ENCODE measurements at places on chromosomes 7 and 10. TPM values are rescaled to one million over a fixed set of nuclear protein-coding genes. Genes with fewer than 3 reads are reported as not detected.

Gene SRGN
- 169 TPM for polyA plus RNA-seq

Gene MRLN
- polyA plus RNA-seq, result not detected

Gene NKX2-3
- polyA plus RNA-seq, result not detected

Gene SORBS1
- polyA plus RNA-seq, result 6.7 TPM

Gene BTRC
- 4.9 TPM for polyA plus RNA-seq

Gene OR6B1
- polyA plus RNA-seq, result not detected

DNA sequence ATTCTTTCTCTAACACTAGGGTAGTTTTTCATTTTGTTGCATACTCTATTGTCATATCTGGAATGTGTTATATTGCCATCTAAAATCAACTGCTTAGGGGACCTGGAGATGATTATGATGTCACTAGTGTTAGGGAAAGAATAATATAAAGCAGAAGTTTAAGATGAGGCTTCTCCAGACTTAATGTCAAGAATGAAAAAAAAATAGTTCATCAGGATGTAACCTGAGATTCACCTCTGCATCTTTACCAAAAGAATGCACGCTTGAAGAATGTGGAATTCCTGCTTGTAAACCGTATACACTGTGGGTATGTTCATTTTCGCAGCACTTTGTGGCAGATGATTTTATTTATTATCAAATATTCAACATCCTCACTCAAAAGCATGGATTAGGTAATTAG lies 184.6 kb downstream of the ST7 start:
- peaks cover 89% of the 10 kb centered on the region for H3K36me3 ChIP-seq
- H3K4me1 ChIP-seq, result no peaks in the 10 kb centered on the region
- DNase-seq, result no peak
- H3K4me3 ChIP-seq, result no peak overlapping the region

DNA sequence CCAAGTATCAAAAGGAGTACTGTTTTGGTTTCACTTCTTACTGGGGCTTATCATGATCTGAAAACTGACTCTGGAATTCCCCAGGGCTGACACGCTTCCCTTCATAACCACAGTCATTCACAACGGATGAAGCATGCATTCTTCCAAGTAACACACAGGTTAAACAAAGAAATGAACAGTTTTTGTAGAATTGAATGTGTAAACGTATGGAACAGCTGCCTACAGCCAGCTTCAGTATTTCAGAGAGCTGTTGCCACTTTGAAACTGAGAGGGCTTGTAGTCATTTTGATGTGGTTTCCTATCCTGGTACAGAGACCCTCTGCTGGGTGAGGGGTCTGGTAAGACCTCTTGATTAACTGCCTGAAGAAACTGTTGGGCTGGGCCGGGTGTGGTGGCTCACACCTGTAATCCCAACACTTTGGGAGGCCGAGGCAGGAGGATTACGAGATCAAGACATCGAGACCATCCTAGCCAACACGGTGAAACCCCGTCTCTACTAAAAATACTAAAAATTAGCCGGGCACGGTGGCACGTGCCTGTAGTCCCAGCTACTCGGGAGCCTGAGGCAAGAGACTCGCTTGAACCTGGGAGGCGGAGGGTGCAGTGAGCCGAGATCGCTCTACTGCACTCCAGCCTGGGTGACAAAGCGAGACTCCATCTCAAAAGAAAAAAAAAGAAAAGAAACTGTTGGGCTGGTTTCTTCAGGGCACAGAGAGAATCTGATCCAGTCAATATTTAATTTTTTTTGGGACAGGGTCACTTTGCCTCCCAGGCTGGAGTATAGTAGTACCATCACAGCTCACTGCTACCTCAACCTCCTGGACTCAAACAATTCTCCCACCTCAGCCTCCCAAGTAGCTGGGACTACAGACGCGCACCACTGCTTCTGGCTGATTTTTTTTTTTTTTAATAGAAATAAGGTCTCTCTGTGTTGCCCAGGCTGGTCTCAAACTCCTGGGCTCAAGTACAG lies 4.7 kb downstream of the NFE2L3 start:
- peaks cover 27% of the 10 kb centered on the region for H3K4me1 ChIP-seq
- H3K36me3 ChIP-seq, result no peaks in the 10 kb centered on the region
- no peak overlapping the region for H3K4me3 ChIP-seq
- no peaks in the 10 kb centered on the region for H3K27me3 ChIP-seq
- H3K27ac ChIP-seq, result peak overlapping the region; percentile 47

GRCh38 chr7:46058086-46058823 lies 137.2 kb upstream of the IGFBP3 start:
- H3K36me3 ChIP-seq, result no peaks in the 10 kb centered on the region
- no peaks in the 10 kb centered on the region for H3K4me1 ChIP-seq
- no peak for DNase-seq
- H3K27me3 ChIP-seq, result no peaks in the 10 kb centered on the region
- no peak overlapping the region for H3K27ac ChIP-seq

DNA sequence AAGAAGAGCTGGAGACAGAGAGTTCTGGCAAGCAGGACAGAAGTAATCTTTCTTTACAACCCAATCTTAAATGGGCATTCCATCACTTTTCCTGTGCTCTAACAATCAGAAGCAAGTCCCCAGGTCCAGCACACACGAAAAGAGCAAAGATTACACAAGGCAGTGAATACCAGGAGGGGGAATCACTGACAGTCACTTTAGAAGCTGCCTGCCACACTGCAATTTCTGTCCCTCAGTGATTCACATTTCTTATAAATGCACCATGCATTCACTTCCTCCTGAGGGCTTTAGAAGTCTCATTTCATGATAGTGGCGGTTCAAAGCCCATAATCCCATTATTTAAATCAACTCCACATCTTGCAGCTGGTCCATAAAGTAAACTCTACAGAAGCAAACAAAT lies 362.5 kb downstream of the POM121L12 start:
- no peak overlapping the region for H3K4me3 ChIP-seq
- no peak overlapping the region for H3K27ac ChIP-seq
- H3K4me1 ChIP-seq, result no peaks in the 10 kb centered on the region
- no peaks in the 10 kb centered on the region for H3K36me3 ChIP-seq
- DNase-seq, result no peak

- no peaks in the 10 kb centered on the region for H3K27me3 ChIP-seq
- no peaks in the 10 kb centered on the region for H3K36me3 ChIP-seq
- H3K27ac ChIP-seq, result no peak overlapping the region
- H3K4me1 ChIP-seq, result peaks cover 16% of the 10 kb centered on the region
Measured at GRCh38 chr7:6221340-6222319, 50.8 kb downstream of the CYTH3 start.

DNA sequence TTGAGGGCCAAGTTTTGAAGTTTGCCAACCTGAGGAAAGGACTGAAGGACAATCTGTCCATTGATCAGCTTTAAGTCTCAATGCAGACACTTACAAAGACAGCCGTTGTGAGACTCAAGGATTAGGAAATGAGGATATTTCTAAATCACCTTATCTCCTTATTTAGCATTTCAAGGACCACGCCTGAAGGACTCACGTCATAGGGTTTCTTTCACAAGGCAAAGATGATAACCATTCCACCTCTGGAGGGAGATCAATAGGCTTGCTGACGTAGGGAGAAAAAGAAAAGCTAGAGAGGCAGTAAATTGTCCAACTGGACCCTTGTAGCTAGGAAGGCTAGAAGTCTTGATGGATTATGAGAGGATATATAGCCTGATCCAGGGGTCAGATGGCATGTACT lies 3.3 kb upstream of the ASB4 start:
- H3K27ac ChIP-seq, result no peak overlapping the region
- no peaks in the 10 kb centered on the region for H3K36me3 ChIP-seq
- no peaks in the 10 kb centered on the region for H3K4me1 ChIP-seq
- H3K4me3 ChIP-seq, result no peak overlapping the region

DNA sequence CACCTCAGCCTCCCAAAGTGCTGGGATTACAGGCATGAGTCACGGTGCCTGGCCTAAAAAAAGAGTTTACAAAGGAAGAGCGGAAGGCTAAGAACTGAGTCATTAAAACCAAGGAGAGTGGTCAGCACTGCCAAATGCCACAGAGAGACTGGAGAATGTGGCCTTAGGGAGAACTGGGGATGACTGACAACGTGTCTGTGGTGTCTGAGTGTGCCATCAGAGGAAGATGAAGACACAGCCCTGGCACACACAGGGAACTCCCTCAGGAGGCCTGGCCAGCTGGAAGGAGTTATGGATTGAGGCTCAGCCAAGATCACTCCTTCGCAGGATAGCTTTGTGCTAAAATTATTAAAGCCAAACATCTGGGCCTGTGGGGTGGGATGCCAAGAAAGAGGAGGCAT lies 3.9 kb upstream of the INA start:
- no peaks in the 10 kb centered on the region for H3K36me3 ChIP-seq
- H3K27ac ChIP-seq, result no peak overlapping the region
- H3K27me3 ChIP-seq, result peaks cover 8% of the 10 kb centered on the region
- H3K4me3 ChIP-seq, result no peak overlapping the region
- H3K4me1 ChIP-seq, result no peaks in the 10 kb centered on the region

DNA sequence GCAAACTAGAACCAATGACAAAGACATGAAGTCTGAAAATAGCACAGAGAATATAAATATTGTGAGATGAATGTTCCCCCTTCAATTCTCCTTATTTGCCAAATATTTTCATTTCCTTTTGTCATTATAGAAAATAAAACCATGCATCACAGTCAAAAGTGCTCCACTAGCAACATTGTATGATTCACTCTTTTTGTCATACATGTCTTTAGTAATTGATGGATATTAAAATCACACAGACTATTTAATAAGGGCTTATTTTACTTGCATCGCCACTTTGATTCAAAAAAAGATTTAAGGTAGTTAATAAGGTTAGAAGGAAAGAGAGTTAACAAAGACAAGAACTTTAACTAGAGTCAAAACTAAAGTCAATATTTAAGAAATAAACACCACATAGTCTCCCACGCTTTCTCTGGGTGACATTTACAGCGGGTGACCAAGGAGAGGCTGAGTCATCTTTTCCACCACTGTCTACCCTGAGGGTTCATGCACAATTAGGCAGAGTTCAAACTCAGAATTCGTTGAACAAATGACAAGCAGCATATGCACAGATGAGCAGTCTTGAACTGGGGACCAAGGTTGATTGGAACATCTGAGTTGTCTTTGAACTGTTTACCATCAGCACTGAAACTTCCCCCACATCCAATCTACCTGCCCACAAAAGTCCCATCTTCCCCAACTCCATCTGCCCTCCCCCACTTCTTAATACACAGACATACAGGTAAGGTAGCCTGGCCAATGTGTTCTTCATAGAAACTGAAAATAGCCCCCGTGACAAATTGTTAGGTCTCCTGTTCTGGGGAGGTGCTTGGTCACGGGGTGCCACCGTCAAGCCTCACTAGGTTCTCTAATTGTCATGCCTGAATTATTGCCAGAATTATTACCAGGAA lies 42.5 kb downstream of the C7orf25 start:
- H3K4me3 ChIP-seq, result no peak overlapping the region
- H3K27me3 ChIP-seq, result no peaks in the 10 kb centered on the region
- H3K4me1 ChIP-seq, result no peaks in the 10 kb centered on the region
- no peak overlapping the region for H3K27ac ChIP-seq
- DNase-seq, result peak; percentile 24

DNA sequence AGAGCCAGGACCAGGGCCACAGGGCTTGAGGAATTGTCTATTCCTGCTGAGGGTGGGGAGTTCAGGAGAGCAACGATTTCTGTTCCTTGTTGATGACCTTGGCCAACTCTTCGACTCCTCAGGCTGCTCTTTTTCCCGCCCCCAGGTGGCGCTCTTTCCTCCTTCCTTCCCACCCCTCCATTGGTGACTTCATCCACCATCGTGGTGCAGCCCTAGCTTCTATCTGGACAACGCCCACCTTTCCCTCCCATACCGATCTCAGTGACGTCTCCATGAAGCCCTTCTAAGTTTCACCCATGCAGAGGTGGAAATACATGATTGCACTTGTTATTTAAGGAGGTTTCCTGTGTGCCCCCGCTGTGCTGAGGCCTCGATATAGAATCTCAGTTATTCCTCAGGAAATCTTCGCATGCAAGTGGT lies 22.1 kb upstream of the CARD11 start:
- no peaks in the 10 kb centered on the region for H3K4me1 ChIP-seq
- peak; percentile 86 for DNase-seq
- H3K4me3 ChIP-seq, result no peak overlapping the region
- no peak overlapping the region for H3K27ac ChIP-seq
- no peaks in the 10 kb centered on the region for H3K36me3 ChIP-seq
- H3K27me3 ChIP-seq, result peaks cover 31% of the 10 kb centered on the region

GRCh38 chr10:125846894-125847293 lies 23.5 kb downstream of the BCCIP start:
- no peaks in the 10 kb centered on the region for H3K4me1 ChIP-seq
- H3K27me3 ChIP-seq, result no peaks in the 10 kb centered on the region
- no peak overlapping the region for H3K27ac ChIP-seq
- peaks cover 42% of the 10 kb centered on the region for H3K36me3 ChIP-seq
- DNase-seq, result no peak
- no peak overlapping the region for H3K4me3 ChIP-seq

GRCh38 chr10:71887743-71888142 lies 36.7 kb upstream of the PSAP start:
- no peak overlapping the region for H3K4me3 ChIP-seq
- H3K27ac ChIP-seq, result no peak overlapping the region
- no peaks in the 10 kb centered on the region for H3K27me3 ChIP-seq
- no peaks in the 10 kb centered on the region for H3K36me3 ChIP-seq
- peaks cover 28% of the 10 kb centered on the region for H3K4me1 ChIP-seq

GRCh38 chr10:93106631-93107072 lies 33.0 kb downstream of the CYP26A1 start:
- H3K4me3 ChIP-seq, result no peak overlapping the region
- no peaks in the 10 kb centered on the region for H3K27me3 ChIP-seq
- no peaks in the 10 kb centered on the region for H3K4me1 ChIP-seq
- no peaks in the 10 kb centered on the region for H3K36me3 ChIP-seq
- DNase-seq, result no peak

DNA sequence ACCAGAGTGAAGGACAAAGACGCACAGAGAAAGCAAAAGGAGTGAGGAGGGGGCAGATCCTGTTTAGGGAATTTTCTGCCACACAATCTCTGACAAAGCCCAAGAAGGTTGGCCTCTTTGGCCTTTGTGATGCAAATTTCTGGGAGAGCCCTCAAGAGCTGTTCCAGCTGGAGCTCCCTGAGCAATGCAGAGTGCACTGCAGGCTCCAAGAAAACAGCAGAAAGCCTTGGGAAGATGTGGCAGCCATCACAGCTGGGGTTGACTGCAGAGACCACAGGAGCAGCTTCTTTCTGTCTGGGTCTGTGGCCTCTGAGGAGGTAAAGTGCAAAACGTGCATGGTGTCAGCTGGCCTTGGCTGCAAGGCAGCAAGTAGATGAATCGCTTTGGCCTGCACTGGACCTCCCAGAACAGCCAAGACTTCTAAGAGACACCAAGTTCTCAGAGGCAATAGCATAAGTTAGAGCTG lies 200.2 kb downstream of the ELMO1 start:
- no peaks in the 10 kb centered on the region for H3K27me3 ChIP-seq
- H3K36me3 ChIP-seq, result no peaks in the 10 kb centered on the region
- no peaks in the 10 kb centered on the region for H3K4me1 ChIP-seq

- no peak overlapping the region for H3K4me3 ChIP-seq
- no peak for DNase-seq
- H3K27me3 ChIP-seq, result no peaks in the 10 kb centered on the region
- H3K27ac ChIP-seq, result no peak overlapping the region
- no peaks in the 10 kb centered on the region for H3K4me1 ChIP-seq
Measured at GRCh38 chr10:58546722-58547445, 34.2 kb downstream of the BICC1 start.
